Vagina (tissue), 2 donors: ENCODE measurements at places on chromosomes 3 and 15.

DNA sequence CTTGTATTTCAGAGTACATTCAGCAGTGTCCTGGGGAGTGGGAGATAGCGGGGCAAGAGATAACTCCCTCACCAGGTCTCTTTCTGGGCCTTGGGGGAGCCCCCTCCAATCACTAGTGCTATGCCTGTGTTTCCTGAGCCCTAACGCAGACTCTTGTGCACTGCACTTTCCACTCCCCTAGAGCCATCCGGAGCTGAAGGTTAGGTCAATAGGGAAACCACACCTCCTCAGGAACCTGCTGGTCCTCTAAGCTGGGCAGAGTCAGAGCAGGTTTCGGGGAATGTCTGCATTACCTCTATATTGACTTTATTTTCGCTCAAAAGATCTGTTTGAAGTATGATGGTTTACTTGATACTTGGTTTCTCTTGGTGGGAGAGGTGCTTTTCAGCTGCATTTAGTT, 617.0 kb upstream of the ROBO1 start:
- DNase-seq = no peak

DNA sequence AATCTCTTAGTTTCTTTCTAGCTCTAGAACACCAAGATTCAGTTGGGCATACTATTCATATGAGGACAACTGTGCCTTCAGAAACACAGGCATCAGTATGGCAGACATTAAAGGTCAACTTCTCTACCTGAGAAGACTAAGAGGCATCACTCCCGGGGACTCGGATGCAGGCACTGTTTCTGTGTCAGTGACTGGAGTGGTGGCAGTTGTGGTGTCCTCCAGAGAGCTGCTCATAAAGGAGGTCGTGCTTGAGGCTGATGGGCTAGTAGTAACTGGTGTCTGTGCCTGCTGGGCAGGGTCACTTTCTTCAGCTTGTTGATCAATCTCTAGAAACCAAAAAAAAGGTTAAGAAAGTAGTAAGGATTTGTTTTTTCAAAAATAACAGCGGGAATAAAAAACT, 75.2 kb downstream of the FBXL22 start:
- DNase-seq = no peak

GRCh38 chr3:195013411-195014361, 257.3 kb downstream of the XXYLT1 start:
- DNase-seq = no peak

DNA sequence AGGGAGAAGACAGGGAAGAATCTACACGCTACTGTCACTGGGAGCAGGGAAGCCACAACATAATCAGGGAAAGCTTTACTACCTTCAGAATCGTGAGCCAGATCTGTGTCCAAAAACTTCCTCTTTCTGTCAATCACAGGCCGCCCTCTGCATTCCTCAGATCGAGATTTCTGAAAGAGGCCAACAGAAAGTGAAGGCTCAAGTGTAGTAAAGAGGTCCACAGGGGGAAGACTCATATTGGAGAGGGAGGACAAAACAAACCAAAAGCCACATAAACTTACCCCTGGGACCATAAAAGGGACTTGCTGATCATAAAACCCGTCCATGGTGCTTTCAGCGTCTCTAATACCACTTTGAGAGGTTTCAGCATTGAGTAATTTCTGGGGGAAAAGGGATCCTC, 3.3 kb downstream of the ETV5 start:
- no peak for DNase-seq

- no peak for DNase-seq
Observed at GRCh38 chr15:75867449-75867848, 24.2 kb downstream of the UBE2Q2 start.

- no peak for DNase-seq
Observed at GRCh38 chr3:14658978-14659377, 7.4 kb downstream of the CCDC174 start.

- no peak for DNase-seq
Observed at GRCh38 chr3:115470254-115470653, 153.1 kb upstream of the GAP43 start.

- DNase-seq = no peak
Observed at GRCh38 chr3:155308831-155309230, 15.3 kb upstream of the STRIT1 start.

DNA sequence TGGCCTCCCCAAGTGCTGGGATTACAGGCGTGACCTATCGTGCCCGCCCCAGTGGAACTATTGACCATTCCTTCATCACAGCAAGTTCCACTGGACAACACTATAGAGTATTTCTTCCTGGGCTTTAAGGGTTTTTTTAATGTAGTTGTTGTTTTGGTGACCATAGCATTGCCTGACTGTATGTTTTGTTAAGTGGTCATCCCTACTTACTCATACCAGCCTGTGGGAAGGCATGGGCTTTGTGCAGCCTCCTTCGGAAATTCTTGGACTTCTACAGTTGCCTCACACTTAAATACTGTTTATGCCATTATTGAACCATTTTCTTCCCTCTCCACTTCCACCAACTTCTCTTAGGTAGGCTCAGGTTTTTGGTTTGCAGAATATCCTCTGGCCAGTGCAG, 19.9 kb upstream of the ALPK3 start:
- DNase-seq = no peak

DNA sequence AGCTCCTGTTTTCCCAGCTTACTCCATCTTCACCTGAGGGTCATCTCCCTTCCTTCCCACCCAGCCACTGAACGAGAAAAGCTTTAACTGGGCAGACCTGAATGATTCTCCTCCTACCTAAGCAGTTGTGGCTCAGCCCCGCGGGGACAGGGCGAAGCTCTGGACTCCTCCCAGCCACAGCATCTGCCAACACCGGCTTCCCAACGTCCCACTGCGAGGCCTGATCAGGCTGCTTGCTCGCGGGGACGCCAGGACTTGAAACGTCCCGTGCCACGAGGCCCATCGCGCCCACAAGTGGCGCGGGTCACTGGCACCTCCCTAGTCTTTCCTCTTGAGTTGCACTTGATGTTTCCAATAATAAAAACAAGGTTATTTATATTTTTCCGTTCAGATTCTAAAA, at the start of gene SPATA16:
TSS of gene SPATA16 (minus strand) at position 250 of the 400 bp plus-strand sequence. CDS start 23,504 bp downstream, outside the sequence.
- no peak for DNase-seq

DNA sequence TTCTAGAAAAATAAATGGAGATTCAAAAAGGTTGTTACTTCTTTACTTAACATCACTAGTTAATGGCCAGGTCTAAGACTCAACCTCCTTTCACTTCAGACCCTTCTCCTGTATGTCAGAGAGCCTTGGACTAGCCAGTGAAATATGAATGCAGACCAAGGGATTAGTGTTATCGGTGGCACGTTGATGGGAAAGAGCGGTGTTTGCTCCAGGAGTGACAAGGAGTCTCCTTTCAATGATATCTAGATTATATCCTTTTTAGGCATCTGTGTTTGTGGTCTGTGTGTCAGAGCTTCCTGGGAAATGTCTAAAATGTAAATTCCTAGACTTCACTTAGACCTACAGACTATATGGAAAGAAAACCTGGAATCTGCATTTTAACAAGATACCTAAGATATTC, 658.0 kb upstream of the KCNMB2 start:
- no peak for DNase-seq

DNA sequence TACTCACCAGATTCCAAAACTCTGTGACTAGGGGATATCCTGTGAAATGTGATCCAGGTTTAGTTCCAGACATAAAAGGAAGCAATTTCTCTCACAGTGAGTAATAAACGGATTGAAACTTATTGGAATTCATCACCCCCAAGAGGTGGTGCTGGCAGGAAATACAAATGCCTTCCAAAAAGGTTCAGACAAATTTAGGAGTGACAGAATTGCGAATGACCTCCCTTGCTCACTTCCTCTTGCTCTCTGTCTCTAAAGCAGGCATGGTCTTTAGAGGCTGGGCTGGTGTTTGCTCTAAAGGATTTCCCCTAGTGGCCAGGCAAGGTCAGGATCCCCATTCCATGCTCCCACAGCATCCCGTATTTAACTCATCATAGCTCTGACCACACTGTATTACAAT, 449.4 kb upstream of the PPP2R3A start:
- DNase-seq = no peak

DNA sequence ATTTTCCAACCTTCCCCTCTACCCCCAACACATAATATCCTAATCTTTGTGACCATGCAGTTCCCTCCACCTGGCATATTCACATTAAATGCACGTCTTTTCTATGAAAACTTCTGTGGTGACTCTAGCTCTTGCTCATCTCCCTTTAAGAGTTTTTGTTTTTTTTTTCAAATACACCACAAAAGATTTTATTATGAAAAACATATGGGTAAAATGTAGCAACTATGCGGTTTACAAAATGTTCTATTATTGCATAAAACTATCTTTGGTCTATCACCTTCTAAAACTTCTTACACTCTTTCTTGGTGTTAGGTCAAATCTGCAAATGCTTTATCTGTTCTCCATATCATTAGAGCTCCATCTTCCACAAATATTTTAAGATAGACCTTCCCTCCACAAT, 38.6 kb upstream of the ADGRG7 start:
- DNase-seq = no peak

DNA sequence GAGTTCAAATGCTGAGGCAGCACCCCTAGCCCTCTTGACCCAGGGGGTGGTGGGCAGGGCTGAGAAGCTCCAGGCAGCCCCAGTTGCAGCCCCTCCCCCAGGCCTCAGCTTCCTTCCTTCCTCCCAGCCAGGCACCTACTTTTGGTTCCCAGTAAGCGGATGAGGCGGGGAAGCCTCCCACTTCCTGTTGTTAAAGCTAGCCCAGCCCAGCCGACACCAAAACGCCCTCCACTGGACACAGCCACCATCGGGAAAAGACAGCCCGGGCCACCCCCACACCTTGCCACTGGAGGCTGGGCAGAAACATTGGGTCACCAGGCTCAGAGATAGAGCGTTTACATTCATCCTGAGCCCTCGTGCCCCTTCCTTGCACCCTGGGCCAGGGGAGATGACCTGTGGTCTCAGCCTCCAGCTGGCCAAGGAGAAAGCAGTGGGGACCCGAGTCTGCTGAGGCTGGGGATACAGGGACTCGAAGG, 3.5 kb downstream of the DUSP7 start:
- no peak for DNase-seq

- no peak for DNase-seq
Observed at GRCh38 chr15:74502301-74502700, 38.7 kb upstream of the ARID3B start.

GRCh38 chr3:15979495-15979894, 181.7 kb upstream of the ANKRD28 start:
- no peak for DNase-seq

DNA sequence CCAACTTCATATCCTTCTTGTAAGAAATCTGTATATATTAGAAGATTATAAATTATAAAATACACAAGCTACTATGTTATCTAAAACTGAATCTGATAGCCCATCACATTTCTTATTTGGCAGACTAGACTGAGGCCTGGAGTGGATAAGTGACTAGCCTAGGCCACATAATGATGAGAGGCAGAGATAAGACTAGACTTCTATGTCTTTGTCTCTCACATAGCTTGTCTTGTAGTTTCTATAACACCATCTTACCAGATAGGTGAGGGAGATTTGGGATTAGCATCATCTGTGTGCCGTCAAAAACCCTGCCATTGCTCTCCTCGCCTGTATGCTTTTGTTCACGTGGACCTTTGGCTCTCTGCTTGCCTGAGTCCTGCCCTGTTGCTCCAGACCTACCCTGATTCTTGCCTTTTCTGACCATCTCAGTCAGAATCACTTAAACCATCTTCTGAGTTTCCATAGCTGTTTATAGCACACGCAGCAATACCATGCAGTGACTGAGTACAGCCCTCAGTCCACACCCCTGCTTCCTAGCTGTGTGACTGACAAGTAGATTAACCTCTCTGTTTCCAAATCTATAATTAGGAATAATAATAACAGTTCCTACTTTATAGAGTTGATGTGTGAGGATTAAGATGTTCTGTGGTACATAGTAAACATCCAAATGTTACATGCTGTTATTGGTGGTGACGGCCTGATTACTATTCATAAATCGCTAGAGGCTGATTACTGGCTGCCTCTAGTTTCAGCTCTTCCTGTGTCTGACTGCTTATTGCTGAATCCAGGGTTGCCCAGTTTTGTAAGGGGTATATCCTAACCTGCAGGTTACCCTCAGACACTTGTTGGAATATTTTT, 49.7 kb downstream of the PDE8A start:
- no peak for DNase-seq

GRCh38 chr3:140546649-140547048, 131.2 kb upstream of the TRIM42 start:
- no peak for DNase-seq

- DNase-seq = no peak
Observed at GRCh38 chr3:66304293-66304692, 83.5 kb downstream of the SLC25A26 start.

- no peak for DNase-seq
Observed at GRCh38 chr15:48170981-48171380, 7.1 kb downstream of the MYEF2 start.

DNA sequence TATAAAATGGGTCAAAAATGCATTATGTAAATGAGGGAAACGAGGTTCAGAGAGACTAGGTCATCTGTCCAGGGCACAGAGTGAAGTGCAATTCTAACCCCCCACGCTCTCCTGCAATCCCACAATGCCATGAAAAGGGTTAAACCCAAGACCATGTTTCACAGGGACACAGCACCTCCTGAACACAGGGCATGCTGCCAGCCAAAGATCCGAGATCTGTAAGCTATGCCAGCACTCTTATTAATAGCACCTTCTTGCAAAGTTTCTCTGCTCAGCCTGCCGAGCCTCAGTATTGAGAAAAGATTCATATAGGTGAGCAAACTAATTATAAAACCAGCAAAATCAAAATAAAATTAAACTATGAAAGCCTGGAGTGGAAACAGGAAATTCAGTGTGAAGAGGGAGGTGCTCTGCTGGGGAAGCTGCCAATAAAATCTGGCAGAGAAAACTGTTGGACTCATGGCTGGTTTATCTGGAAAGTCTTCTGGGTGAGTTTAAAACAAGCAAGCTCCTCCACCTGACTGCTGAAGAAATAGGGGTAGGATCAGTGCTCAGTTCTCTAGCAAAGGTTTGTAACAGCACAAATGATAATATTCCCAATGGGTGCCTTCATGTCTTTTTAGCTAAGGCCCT, 50.3 kb downstream of the LRIG1 start:
- no peak for DNase-seq

GRCh38 chr15:62519900-62520299, 354.8 kb upstream of the C2CD4B start:
- no peak for DNase-seq

DNA sequence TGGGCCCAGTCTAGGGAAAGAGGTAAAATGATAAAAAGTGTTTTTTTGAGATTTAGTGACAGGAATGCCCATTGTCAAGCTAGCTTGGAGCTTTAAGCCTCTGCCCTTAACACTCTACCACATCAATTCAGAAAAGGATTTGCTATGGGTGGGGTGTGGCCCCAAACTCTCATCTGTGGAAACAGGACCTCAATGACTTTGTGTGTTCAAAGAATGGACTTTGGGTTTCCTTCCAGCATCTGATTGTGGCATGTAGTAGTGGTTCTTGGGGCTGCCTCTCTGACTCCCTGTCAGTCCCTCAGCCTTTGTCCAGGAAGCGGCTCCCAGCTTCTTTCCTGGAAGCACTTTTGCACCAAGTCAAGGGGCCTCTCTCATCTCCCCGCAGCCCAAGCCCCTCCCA, 56.1 kb downstream of the CCNL1 start:
- no peak for DNase-seq

DNA sequence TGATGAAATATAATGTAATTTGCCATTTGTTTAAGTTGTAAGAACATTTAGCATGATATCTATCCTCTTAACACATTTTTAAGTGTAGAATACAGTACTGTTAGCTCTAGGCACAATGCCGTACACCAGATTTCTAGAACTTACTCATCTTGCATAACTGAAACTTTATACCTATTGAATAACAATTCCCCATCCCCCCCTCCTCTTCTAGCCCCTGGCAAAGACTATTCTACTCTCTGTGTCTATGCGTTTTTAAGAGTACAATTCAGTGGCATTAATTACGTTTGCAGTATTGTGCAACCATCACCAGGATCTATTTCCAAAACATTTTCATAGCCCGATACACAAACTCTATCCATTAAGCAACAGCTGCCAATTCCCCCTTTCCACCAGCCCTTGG, 261.7 kb downstream of the PLOD2 start:
- no peak for DNase-seq
